Stimulated activated CD4-positive, alpha-beta T cell treated with anti-CD3 and anti-CD28 coated beads, Interleukin-4, amount 100 ng/mL, for 48 hours (primary cell): ENCODE measurements at places on chromosomes 6 and 20.

DNA sequence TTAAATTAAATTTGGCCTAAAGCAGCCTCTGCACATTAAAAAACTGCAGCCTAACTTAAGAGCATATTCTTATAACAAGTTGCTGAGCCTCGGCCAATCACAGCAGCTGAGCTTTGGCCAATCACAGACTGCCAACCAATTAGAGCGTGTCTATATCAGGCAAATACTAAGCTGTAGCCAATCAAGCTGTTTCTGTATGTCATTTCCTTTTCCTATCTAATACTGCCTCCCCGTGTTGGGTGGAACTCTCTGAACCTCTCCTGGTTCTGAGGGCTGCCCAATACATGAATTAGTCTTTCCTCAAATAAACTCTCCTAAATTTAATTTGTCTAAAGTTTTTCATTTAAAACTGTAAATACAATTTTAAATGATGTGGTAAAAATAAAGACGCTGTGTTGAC lies 3.9 kb upstream of the TMEM244 start:
- DNase-seq = no peak

- DNase-seq = no peak
These were observed 12.0 kb downstream of the GCLC start for GRCh38 chr6:53532942-53533341.

DNA sequence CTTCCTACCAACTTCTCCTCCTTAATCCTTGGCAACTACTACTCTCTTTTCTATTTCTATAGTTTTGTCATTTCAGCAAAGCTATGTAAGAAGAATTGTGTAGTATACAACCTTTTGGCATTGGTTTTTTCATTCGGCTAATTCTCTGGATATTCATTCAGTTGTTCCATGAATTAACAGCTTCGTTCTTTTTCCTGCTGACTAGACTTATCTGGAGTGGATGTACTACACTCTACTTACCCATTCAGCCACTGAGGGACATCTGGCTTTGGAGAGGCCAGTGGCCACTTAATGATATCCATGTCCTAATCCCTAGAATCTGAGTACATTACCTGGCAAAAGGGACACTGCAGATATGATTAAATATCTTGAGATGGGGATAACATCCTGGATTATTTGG lies 623.9 kb downstream of the DOK5 start:
- DNase-seq = no peak

GRCh38 chr20:33645396-33645795 lies 16.7 kb upstream of the C20orf144 start:
- no peak for DNase-seq

DNA sequence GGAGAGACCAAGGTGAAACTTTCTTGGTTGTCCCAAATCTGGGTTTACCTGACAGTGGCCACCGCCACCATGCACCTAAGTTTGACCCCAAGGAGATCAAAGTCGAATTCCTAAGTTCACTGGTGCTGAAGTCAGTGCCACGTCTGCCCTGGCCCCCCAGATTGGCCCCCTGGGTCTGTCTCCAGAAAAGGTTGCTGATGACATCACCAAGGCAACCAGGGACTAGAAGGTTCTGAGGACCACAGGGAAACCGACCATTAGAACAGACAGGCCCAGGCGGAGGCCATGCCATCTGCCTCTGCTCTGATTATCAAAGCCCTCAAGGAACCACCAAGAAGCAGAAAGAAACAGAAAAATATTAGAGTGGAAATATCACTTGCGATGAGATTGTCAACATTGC lies 91.2 kb downstream of the DLL1 start:
- no peak for DNase-seq

DNA sequence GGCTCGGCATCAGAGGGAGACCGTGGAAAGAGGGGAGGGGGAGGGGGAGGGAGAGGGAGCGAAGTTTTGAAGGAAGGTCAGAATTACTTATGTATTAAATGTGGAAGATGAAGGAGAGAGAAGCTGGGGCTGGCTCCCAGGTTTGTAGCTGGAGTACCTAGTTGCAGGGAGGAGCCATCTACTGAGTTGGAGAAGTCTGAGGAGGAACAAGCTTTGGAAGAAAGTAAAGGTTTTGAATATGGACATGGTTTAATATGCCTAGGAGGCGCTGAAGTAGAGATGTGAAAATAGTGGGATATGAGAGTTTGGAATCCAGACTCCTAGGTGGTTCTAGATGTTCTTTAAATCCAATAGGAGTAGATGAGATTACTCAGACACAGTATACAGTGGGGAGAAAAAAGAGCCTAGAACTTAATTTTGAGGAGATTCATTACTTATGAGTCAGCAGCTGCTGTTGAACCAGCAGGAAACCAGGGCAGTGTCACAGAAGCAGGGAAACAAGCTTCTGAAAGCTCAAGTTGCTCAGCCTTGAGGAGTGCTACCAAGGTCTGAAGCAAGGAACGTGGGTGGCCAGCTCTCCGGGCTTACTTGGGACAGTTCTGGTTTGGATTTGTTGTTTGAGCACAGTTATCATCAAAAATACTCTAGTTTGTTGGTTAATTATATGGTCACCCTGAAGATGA lies 149.3 kb downstream of the UTRN start:
- DNase-seq = no peak

- no peak for DNase-seq
These were observed 174.2 kb upstream of the HDAC2 start for GRCh38 chr6:114144887-114145851.

DNA sequence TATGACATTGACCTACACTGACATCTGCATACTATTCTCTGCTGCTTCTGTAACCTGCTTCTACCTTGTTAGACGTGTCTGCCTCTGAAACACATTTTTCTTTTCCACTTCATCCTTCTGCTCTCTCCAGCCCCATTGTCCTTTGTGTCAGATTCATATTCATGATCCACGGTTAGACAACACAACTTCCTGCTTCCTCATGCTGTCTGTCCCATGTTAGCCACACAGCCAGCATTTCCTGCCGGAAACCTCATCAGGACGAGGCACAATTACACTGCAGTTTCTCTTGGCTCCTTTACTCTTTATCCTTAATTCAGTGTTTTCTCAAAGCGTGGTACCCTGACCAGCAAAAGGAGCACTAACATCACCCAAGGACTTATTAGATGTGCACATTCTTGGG lies 150.2 kb downstream of the TBC1D7 start:
- no peak for DNase-seq

DNA sequence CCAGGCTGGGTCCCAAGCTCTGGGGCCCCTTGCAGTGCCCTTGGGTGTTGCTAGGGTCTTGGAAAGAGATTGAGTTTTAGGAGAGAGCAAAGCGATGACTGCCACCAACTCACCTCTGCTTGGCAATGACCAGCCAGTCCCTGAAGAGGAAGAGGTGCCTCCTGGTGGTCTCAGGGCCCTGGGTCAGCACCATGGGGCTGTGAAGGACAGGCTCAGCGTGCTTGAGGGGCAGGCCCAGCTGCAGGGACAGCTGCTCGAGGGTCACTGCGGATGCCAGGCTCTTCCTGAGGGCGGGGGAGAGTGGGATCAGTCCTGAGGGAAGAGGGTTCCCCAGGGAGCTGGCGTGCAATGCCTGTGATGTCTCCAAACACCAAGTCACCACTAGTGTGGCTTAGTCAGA lies 50.8 kb upstream of the TAGAP start:
- no peak for DNase-seq

DNA sequence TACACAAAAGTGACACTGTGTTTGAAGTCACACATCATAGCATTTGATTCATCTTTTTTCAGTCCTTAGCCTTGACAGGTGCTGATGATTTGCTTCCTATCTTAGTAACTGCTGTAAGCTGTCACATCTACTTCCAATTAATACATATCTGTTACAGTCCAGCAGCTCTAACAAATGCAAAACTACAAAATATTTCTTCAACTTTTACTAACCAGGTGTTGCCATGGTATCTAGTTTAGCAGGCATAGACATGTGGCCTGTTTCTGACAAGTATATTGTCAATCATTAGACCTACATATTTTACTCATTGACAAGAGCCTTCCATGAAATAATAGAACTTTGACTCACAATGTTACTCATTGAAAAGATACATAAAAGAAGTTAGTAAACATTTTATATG lies 1159.7 kb downstream of the GRIK2 start:
- DNase-seq = no peak

DNA sequence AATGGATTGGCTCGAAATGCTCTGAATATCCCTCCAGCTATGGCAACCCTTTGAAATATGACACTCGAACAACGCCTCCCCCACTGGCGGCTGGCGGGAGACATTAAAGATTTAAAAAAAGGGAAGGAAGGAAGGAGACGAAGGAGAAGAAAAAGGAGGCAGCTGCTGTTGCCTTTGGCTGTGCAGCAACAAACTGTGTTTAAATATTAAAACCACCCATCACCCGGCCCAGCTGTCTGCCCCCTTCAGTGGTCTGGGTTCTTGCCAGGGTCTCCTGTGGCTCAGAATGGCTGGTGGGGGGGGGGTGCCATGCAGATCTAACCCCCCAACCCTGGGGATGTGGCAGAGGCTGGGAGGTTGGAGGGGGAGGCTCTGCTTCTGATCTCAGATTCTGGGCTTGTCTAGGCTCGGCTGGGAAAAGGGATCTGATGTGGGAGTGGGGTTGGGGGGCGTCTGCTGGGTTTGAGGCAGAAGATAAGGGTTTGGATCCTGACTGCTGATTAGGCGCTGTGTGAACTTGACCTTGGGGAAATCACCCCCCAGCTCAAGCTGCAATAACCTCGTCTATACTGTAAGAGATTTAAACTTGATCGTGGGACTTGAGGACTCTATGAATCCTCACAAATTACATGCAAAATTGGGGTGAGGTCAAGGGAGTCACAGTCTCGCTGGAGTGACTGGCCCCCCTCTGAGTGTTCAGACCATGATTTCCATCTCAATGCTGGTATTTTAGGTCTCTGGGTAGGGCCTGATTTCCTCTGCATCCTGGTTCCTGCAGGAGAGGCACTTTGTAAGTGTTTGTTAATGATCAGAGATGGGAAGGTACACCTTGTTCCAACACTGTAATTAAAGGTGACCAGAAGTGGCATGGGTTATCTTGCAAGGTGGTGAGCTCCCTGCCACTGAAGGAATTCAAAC lies 40.3 kb upstream of the BLCAP start:
- no peak for DNase-seq

- no peak for DNase-seq
These were observed 31.4 kb downstream of the MAN1A1 start for GRCh38 chr6:119318176-119318575.

GRCh38 chr20:34978092-34978744 lies 22.6 kb downstream of the MYH7B start:
- DNase-seq = no peak
